Stimulated activated CD4-positive, alpha-beta T cell treated with anti-CD3 and anti-CD28 coated beads, Interleukin-12 subunit alpha, Interleukin-12 subunit beta, amount 100 ng/mL, for 24 hours (primary cell): ENCODE measurements at places on chromosomes 2 and 18.

GRCh38 chr2:2667690-2668089 is 336.6 kb upstream of the MYT1L start:
- no peak for DNase-seq

DNA sequence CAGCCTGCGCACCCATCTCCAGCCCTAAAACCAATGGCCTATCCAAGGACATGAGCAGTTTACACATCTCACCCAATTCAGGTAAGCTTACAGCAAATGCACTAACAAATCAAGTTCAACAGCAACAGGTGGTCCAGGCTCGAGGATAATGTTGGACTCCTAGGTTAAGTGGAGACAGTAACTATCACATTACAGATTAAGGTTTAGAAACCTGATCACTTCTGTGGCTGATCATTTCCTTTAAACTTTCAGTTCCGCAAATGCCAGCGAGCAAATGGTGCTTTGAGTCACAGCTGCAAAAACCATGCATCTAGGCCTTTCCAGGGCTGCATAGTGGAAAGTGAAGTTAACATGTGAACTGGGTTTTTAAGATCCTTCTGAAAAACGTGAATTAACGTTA is 259.4 kb downstream of the GBX2 start:
- DNase-seq = no peak

GRCh38 chr2:122174061-122174460 is 418.6 kb downstream of the TSN start:
- no peak for DNase-seq

DNA sequence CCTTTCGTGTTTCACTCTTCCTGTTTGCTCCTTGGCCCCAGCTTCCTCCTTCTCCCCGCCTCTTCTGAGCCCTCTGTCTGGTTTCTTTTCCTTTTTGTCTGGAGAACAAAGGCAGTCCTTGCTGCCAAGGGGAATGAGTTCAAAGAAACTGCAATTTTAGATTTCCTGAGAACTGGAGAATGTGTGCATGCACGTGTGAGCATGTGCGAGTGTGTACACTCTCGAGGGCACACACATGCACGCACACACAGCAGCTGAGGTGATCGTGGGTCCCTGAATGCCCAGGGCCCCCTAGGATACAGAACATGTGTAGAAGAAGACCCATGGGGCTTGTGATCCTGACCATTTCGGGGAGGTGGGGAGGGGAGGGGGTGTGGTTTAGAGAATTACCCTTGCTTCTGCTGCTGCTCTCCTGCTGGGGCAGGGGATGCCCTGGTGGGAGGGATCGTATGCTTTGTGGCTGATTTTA is 151.8 kb downstream of the DYSF start:
- no peak for DNase-seq

DNA sequence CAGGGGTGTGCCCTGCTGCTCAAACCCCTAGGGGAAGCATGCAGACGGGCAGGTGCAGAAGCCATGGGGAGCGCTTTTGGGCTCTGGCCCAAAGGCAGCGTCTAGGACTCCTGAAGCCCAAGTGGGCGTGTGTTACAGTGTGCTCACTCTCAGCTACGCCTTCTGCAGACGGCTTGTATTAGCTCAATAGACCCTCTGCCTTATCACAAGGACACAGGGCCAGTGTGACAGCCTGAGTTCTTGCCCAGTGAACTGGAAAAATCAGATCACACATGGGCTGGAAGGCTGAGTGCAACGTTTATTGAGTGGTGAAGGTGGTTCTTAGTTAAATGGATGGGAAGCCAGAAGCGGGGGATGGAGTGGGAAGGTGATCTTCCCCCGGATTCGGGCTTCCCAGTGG is 210.9 kb downstream of the CDH20 start:
- no peak for DNase-seq

DNA sequence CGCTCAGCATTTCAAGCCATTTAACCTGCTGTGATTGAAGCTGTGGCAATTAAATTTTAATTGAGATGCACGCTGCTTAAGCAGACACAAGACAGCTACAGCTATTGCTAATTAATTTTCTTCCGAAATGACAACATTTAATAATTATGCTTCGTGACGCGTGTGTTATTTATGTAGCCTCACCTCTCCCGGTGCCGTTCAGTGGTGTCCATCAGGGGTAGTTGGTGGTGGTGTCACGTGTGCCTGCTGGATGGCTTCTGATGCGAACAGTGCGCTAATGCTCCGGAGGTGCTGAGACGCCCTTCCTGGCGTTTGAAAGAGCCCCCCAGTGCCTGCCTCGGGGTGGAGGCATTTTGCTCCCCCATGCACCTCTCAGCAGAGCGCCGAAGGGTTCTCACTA is 39.5 kb downstream of the GLI2 start:
- DNase-seq = no peak

GRCh38 chr2:202034249-202035088 is 814 bp downstream of the FZD7 start:
- peak; percentile 23 for DNase-seq

- DNase-seq = no peak
Measured at GRCh38 chr18:44885507-44885906, 204.8 kb downstream of the SETBP1 start.

- no peak for DNase-seq
Measured at GRCh38 chr2:109214651-109215371, 85.8 kb downstream of the SH3RF3 start.

- DNase-seq = no peak
Measured at GRCh38 chr18:76844144-76844543, 21.8 kb downstream of the ZNF236 start.

GRCh38 chr18:55095584-55095983 is 136.3 kb upstream of the CCDC68 start:
- no peak for DNase-seq

- DNase-seq = no peak
Measured at GRCh38 chr2:101706819-101707177, 9.3 kb downstream of the MAP4K4 start.

DNA sequence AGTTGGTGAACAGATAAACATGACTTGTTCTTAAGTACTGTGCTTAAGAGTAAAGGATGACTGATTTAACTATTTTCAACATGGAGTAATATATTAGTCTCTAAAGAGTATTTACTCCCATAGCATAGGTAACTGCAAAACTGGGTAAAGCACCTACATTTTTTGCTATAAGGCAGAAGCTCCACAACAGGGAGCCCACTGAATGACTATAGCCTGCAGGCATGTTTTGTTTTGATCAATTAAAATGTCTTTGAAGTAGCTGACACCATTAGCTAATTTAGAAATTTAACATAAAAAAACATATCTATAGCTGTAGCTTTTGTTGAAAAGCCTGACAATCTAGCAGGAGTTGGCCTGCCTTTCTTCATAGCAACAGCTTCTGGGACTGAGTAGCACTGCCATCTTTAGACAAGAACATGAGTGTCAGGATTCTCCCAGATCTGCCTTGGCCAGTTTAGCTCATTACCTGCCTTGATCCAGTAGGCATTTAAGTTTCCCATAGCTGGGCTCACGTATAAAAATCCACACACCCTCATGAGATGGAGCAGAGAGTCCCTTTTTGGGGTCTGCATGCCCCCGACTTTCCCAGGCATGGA is 1935.1 kb upstream of the PIK3C3 start:
- DNase-seq = no peak

GRCh38 chr2:218130377-218130776 is 4.5 kb downstream of the CXCR2 start:
- no peak for DNase-seq

- no peak for DNase-seq
Measured at GRCh38 chr2:193738892-193739291, 1544.2 kb upstream of the TMEFF2 start.

DNA sequence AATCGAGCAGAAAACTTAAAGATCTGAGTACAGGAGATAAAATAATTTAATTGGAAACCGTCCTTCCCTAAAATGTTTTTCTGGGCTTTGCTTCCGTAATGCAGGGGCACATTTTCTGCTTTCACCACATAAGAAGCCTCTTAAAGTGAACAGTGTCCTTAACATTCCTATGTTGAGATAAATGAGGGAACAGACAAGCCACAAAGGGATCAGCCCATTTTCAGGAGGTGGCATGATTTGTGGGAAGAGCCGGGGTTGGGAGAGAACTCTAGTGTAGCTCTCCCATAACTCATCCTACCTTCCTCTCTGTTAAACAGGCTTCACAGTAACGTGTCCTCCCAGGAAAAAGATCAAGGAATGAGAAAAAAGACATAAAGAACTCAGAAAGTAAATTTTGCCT is 56.9 kb upstream of the ACVR1C start:
- DNase-seq = no peak

GRCh38 chr2:61645911-61646310 is 107.8 kb upstream of the XPO1 start:
- no peak for DNase-seq

DNA sequence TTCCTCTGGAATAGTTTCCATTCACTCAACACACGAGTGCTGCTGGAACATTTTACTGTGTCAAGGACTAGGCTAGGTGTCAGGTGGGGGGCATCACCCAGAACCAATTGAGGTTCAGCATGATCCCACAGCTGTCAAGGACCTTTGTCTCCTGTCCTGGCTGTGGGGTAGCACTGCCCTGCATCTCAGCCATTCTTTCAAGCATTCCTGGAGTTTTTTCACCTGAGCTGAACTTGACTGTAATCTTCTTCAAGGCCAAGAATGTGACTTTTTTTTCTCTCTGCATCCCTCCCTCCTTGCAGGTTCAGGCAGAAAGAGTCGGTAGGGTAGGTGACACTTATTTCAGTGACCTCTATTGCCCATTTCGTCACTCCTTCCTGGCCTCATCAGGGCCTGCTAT is 3.5 kb downstream of the MAPK4 start:
- DNase-seq = no peak

- no peak for DNase-seq
Measured at GRCh38 chr2:217988840-217989204, 14.0 kb downstream of the TNS1 start.

DNA sequence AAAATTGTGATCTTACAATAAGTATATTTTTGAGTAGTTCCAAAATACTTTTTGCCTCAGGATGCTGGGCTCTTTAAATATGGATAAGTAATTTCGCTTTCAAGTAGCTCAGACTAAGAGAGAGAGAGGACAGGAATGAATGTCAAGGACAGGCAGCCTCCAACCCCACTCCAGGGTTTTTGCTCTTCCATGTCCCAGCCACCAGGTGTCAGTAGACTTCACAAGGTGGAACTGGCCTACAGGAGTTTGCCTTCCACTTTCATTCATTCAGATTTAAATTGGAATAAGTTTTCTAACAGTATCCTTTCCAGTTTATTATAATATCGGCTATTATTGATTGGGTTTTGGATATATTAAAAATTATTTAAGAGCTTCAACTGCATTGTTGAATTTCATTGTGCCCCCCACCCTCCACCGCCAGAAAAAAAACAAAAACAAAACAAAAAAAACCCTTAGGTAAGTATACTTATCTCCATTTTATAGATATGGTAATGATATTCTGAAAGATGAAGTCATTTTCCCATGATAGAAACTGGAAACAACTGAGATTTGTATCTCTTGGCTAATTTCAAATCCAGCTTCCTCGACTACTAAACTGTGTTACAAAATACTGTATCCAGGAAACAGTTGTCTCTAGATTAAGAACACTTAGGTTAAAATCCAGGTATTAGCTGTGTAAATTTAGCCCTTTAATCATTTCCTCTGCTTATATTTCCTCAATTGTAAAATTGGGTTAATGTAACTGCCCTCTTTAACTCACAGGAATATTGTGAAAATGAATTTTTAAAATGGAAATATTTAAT is 793.1 kb downstream of the ERBB4 start:
- DNase-seq = no peak

GRCh38 chr18:50154420-50154819 is 40.5 kb downstream of the MYO5B start:
- no peak for DNase-seq

GRCh38 chr2:157901325-157901724 is 25.2 kb upstream of the ACVR1 start:
- no peak for DNase-seq

- no peak for DNase-seq
Measured at GRCh38 chr2:44055664-44056063, 59.9 kb upstream of the LRPPRC start.

- DNase-seq = no peak
Measured at GRCh38 chr18:50133526-50133925, 61.4 kb downstream of the MYO5B start.

GRCh38 chr2:120674246-120675170 is 61.2 kb upstream of the GLI2 start:
- no peak for DNase-seq

GRCh38 chr2:181483211-181483610 is 26.0 kb downstream of the ITGA4 start:
- DNase-seq = no peak

DNA sequence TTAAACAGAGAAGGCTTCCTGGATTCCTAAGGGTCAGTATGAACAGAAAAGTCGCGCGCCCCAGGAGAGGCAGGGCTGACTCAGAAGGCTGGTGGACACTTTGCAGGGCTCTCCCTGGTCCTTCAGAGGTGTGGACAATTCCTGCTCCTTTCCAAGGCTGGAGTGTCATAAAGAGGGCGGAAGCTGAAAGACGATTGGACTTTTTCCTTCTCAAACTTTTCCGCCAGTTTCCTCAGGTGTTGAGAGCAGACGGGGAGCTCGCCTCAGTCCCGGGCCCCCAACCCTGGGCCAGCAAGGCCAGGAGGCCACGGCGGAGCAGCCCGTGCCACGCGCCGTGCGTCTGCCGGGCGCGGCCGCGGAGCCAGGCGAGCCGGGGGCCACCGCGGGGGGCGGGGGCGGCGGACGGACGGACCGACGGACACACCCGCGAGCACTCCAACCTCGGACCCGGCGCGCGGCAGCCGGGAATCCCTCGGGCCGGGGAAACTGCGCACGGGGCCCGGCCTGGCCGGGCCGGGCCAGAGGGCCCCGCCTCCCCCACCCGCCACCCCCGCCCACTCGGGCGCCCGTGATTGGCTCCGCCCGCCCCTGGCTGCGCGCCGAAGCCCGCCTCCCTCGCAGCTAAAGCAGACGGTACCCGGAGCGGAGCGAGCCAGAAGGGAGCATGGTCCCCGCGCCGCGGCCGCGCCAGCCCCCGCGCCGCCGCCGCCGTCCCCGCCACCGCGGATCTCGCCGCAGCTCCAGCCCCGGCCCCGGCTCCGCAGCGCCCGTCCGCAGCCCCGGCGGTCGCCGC is at the start of gene KLHL29:
Gene KLHL29 (plus strand): TSS at position 629 of the 793 bp plus-strand sequence. CDS start 177,018 bp downstream, outside the sequence.
- DNase-seq = peak; percentile 59
